ENCODE measurements at places on chromosomes 16 and 17.
A peak's percentile ranks its signal among the peaks of the same experiment; 100 is the strongest.

GRCh38 chr17:67164302-67164701 lies 80.7 kb downstream of the HELZ start:
- DNase-seq, result no peak

DNA sequence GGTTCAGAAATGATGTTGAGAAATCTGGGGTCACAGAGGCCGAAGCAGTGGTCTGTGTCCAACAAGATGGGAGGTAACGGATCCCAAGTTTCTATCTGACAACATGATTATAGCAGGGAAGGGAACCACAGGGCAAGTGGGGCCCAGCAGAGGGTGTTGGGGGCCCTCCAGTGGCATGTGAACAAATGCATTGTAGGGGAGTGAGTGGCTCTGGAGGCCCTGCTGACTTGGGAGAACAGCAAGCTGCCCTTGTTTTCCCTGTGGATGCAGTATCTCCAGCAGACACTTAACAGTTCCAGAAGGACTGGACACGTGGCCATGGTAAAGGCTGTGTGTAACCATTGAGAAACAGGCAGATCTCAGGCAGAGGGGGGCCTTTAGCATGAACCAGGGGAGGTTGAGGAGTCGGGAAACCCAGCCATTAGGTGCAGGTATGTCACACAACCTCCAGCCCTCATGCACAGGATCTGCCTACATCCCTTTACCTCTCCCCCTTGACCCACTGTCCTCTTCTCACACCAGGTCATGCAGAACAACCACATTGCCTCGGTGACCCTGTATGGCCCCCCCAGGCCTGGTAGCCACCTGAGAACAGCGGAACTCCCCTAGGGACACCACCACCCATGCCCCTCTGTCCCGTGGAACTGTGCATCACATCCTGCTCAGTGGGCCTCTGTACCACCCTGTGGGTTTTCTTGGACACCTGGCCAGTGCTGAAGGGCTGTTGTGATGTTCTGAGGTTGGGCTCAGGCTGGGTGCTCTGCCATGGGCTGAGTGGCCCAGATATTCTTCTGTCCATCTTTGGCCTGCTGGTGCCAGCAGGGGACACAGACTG lies 4.1 kb downstream of the B3GNT9 start:
- no peak for DNase-seq

DNA sequence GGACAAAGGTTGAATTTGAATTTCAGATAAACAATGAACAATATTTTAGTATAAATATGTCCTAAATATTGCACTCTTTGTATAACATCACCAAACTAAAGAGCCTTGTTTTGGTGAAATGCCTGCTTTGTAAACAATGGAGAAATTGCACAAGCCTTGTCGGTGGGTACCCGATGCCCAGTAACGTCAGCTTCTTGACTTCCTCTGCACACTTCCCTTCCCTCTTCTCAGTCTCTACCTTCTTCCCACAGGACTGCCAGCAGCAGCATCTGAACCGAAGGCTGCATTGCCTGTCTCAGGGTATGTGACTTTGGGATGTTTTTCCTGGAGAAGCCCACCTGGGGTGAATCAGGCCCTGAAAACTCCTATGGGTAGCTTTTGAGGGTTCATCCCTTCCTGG lies 113.9 kb downstream of the UTP18 start:
- DNase-seq, result no peak

DNA sequence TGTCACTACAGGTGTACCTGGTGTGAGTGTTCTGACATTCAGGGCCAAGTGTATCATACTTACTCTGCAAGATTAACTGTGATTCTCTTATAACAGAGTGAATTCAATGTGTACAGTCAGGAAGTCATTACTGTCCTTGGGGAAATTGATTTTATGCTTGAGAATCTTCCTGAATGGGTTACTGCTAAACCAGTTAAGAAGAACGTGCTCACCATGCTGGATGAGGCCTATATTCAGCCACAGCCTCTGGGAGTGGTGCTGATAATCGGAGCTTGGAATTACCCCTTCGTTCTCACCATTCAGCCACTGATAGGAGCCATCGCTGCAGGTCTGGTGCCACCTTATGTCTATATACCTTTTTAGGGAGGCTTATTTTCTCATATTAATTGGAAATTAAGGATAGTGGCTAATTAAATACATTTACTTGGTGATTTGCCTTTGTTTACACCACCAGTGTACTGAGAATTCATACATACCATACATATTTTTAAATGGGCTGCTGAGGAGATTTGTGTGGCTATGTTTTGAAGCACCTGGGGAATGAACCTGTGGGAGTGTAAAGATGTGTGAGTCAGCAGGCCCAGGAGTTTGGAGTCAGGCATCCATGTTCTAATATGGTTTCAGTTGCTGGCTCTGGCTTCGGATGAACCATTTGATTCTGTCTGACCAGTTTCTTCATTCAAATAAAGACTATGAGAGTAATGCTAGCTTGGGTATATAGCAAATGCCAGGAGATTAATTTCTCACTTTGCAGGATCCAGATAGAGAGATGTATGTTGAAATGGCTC lies 3.1 kb downstream of the ALDH3A2 start:
- DNase-seq, result no peak

DNA sequence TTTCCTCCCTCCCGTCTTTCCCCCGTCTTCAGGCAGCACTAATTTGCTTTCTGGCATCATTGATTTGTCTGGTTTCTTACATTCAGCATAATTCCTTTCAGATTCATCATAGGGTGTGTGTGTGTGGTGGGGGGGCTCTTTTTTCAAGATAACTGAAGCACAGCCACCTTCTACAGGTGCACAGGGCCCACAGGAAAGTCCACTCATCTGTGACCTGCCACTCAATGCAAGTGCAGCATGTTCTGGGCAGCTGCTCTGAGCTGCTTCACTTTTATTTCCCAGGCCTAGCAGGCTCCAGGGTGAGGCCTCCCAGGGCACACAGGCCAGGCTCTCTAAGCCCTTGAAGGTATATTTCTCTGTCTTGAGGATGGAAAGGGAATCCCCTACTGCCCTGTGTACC lies 35.2 kb upstream of the MYH10 start:
- no peak for DNase-seq

DNA sequence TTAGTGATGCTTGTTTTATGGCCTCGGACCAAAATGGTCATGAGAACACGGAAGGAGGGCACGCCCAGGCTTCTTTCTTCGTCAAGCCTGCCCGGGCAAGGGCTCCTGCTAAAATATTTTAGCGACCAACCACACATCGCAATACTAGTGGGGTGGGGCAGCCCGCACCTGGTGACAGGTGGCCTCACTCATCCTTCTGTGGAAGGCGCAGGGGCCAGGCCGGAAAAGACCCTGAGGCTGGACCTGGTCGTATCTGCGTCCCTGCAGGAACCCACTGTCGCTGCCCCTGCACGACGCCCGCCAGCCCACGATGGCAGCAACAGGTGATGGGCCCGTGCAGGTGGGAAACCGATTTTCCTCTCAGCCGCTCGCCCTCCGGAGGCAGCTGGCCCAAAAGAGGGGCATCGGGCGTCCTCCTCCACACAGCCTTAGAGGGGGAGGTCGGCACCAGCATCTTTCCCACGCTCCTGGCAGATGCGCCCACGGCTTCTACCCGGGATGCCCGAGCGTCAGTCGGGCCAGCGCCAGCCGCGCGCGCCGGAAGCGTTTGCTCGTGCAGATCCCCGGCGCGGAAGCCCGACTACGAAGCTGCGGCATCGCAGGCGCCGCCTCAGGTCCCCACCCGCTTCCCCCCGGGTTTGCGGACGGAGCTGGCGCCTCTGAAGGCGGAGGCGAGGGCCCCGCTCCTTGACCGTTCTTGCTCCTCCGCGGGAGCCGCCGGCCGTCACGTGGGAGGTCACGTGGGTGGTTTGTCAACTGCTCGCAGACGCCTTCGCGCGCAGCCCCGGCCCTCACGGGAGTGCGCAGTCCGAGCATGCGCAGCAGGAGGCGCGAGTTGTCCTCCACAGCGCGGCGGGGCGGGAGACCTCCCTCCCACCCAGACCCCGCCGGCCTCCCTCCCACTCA lies 22.8 kb upstream of the FOXK2 start:
- DNase-seq, result peak; percentile 94

- DNase-seq, result no peak
Observed at GRCh38 chr16:27285676-27286196, 17.2 kb upstream of the NSMCE1 start.

DNA sequence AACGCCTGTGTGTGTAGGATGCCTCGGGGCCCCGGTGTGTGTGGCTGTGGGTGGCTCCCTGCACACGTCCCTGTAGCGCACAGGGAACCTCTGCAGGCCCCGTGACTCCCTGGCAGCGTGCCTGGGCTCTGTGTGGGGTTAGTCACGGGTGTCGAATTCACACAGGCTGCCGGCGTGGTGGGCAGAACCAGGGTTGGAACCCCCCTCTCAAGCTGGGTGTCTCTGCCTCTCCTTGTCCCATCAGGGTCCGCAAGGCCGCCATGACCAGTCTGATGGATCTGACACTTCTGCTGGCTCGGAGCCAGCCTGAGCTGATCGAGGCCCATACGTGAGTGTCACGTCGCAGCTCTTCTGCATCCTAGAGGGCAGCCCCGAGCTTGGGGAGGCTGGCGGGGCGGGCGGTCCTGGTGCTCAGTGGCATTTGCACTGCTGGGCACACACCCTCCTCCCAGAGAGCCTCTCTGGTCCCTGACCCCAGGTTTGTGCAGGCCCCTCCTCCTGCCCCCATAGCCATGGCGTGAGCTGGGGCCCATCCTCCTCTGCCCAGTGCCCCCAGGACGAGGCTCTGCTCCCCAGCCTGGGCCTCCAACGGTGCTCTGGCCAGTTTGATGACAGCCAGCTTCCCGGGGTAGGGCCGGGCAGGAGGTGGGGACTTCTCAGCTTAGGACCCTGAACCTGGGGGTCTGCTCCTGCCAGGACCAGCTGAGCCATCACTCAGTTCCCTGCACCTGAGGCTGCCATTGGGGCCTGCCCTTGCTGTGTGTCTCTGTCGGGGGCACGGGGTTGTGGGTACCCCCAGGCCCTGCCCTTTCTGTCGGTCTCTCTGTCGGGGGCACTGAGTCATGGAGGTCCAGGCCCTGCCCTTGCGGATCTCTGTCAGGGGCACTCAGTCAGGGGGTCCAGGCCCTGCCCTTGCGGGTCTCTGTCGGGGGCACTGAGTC lies 88.1 kb upstream of the ZNF750 start:
- DNase-seq, result no peak

GRCh38 chr16:84926462-84926861 lies 84.9 kb downstream of the ZDHHC7 start:
- no peak for DNase-seq

- no peak for DNase-seq
Observed at GRCh38 chr17:2871205-2871604, 75.0 kb downstream of the RAP1GAP2 start.

DNA sequence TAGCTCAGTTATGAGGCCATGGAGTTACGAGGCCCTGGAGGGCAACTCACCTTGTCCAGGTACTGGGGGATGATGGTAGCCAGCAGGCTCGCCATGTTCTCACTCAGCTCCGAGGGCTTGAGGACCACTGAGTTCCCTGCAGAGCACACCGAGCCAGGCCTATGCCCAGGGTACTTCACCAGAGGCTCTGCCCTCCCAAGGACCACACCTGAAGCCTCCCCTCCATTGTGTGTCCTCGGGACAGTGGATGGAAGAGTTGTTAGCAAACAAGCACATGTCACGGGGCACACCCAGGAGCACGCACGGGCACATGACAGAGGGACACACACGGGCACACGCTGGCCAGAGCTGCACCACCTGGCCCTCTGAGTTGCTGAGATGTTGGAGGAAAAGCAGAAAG lies 5.6 kb downstream of the ALDH3A1 start:
- DNase-seq, result no peak

DNA sequence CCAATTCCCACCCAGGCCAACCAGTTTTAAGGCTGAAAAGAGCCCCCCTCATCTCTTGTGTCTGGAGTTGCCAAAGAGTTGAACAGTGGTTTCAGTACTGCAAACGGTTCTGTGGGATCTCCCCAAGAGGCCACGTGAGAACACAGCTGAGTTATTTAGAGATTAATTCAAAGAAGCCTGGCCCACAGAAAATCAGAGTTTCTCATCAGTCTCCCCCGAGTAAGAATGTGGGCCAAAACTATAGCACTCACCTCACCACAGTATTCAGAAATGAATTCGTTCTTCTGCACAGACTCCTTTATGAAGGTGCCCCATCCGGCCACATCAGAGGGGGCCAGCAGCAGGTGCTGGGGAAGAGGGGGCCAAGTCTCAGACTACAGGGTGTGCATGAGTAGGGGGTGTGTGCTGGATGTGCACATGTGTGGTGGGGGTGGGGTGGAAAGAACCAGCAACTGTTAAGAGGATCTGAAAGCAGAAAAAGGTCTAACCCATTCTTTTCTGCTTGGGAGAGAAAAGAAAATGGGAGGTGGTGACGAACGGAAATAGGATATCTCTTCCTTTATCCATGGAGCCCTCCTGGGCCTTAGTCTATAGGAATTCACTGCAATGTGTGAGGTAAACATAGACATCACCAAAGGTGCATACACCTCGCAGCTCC lies 22.6 kb downstream of the CNTNAP1 start:
- DNase-seq, result no peak

GRCh38 chr17:44909681-44910144 lies 5.6 kb downstream of the GFAP start:
- DNase-seq, result no peak

DNA sequence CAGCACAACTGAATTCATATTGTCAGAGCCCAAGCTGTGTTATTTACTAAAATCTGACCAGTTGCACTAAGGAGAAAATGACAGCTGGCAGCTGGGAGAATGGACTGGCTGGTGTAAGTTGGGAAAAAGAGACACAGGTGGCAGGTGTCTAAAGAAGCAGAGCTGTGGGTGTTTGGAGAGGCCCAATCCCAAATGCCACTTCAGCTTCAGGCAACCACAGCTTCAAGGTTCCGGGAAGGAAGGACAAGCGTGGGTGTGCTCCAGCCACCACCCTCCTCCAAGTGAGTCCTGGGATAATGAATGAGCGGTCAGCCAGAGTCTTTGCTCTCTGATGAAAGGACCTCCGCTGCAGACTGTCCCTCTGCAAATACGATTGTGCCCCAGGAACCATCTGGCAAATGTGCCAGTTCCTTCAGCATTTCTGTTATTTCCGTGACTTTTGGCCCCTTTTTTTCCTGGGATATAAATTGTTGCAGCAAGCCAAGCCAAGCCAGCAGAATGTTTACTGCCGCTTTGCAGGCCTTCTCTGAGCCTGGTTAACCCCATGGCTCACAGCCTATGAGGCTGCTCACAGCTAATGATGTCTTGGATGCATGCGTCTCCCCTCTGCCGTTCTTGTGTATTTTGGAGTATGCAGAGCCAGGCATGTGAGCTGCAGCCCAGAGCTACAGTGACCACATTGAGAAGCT lies 9.5 kb upstream of the RHBDL3 start:
- peak; percentile 17 for DNase-seq

GRCh38 chr17:81863833-81864768 lies 3.8 kb upstream of the P4HB start:
- no peak for DNase-seq

- no peak for DNase-seq
Observed at GRCh38 chr16:61887903-61888302, 148.3 kb downstream of the CDH8 start.

- DNase-seq, result peak; percentile 34
Observed at GRCh38 chr17:72351884-72352346, 231.1 kb downstream of the SOX9 start.

Measured in cerebellar cortex (tissue), 1 donor.